Right ventricle myocardium inferior (tissue), 1 donor: ENCODE measurements at places on chromosomes 7 and 10. TPM values are rescaled to one million over a fixed set of nuclear protein-coding genes. Genes with fewer than 3 reads are reported as not detected.

GRCh38 chr7:118836933-118837332, 612.4 kb downstream of the ANKRD7 start:
- no peak for DNase-seq

The UNCX gene
- total RNA-seq = not detected

The INMT gene
- total RNA-seq = 48.1 TPM

DNA sequence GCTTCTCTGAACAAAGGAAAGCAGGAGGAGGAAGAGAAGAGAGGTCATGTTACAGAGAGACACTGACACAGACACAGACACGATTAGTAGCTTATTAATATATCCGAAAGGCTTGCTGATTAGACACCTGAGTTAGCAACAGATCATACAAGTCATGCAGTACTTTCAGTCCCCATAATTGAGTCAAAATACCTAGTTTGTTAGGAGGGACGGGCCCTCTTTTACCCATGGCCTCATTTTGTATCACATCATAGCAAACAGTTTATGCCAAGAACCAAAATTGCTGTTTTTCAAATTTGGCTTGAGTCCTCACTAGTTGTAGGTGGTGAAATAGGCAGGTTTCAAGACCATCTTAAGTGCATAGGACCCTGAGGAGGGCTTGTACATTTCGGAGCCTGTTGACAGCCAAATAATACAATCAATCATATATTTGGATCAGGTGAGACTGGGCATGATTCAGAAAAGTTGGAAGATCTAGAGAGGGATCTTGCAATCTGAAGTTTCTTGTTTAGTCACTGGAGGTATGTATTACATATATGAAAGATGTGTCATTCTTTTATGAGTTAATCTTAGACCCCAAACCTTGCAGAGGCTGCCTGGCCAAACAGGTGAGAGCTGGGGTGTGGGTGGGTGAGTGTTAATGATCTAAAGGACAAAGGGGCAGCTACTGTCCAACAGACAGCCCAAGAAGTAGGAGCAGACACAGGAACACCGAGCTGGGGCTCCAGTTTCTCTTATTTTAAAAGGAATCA, 65.4 kb downstream of the PRPF18 start:
- no peak for DNase-seq

- no peak for DNase-seq
These were observed 55.9 kb downstream of the MINPP1 start for GRCh38 chr10:87560495-87561129.

DNA sequence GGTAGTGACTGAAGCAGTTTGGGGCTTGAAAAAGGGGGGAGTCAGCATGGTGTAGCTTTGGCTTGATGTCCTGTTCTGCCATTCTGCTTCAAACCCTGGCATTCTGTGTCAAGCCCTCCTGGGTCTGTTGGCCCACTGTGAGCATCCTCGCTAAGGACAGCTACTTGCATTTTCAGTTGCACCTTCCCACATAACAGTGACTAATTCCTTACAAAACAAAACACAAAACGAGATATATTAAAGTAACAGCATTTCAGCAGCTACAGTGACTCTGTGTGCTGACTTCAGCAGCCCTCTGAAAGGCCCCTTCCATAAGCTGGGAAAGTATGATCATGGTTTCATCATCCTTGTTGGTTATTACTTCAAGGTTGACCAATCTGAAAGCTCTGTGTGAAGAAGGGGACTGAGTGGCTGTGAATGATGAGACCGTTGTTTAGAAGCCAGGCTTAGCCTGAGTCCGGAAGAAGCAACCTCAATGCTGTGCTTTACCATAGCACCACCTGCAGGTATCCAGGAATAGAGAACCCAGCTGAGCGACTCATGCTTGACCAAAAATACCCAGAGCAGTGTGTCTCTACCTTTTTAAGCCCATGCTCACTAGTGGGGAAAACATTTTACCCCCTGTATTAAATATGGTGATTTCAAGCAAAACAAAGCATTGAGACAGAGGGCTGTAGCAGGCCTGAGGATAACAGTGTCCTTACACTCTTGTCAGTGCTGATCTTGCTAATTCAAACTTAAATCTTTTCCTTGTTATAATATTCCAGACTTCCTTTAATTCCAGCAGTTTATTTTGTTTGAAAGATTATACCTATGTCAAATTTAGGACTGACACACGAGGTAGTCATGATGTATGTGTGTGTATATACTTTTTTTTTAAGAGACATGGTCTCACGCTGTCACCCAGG, 42.6 kb upstream of the CC2D2B start:
- DNase-seq = no peak

The MINDY4 gene
- 3.5 TPM for total RNA-seq

DNA sequence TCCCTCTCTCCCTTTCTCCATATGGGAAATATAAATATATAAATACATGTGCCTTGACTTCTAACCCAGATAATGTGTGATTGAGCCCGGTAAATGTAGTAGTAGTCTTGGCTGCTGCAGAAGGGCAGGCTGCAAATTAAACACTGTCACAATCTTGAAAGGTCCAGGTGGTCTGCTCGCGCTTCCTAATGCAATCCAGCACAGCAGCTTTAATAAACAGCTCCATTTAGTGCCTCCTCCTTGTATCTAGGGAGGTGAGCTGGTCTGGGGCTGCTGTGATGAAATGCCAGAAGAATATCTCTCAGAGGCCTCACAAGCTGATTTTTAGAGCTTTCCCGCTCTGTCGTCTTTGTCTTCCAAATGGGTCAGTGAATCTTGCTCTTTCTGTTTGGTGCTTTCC, 782 bp downstream of the POU6F2 start:
- no peak for DNase-seq

DNA sequence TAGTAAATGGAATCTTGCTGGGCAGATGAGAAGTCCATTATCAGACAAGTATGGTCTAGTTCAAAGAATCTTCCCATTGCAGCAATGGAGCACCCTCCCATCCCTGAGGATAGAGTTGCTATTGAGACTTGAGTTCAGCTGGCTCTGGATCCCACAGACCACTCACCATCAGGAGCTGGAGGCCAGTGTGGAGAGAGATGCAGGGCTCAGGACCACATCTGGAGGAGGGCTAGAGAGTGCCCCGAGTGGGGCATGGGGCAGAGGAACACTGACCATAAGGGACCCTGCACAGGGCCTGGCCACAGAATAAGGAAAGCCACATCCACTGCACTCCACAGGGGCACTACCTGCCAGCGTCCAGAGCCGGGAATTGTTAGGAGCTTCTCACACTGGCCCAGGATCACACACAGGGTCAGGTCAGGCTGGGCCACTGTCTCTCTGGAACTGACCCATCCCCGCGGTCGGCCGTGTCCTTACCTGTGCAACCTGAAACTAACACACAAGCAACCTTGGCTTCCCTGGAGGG, 41.3 kb upstream of the TCERG1L start:
- no peak for DNase-seq

DNA sequence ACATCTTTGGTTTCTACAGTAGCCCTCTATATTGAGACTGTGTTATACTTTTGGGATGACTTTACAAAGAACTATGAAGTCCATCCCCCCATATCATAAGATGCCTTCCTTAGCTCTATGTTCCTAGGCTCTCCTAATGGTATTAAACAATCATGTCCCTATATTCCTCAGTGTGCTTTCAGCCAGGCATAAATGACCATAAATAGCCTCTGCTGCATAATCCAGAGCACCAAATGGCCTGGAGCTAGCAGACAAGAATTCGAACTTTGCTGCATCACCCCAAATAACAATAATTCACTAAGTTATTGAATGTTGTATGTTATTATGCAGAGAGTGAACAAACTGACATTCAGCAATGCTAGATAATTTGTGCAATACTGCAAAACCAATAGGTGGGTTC, 405.2 kb downstream of the DGKB start:
- no peak for DNase-seq

DNA sequence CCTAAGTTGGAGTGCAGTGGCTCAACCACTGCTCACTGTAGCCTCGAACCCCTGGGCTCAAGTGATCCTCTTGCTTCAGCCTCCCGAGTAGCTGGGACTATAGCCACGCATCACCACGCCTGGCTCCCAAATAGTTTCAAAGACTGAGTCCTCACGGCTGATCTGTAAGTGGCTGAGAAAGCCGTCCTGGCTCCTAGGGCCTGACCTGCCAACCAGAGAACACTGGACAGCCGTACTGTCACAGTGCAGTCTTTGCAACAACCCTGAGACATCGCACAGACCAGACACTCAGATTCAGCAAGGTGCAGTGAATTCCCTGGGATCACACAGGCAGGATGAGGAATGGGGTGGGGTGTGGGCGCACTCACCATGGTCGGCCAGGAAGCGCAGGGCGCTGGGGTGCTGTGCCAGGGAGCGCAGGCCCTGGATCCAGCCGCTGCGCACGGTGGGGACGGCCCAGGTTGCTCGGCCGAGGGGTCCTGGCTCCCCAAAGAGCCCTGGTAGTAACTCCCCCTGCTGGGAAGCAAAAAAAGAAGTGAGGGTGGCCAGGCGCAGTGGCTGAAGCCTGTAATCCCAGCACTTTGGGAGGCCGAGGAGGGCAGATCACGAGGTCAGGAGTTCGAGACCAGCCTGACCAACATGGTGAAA, 10.7 kb downstream of the BRAT1 start:
- DNase-seq = peak; percentile 68

- DNase-seq = no peak
These were observed 444.0 kb upstream of the NFE2L3 start for GRCh38 chr7:25707768-25708620.

The GNGT1 gene
- total RNA-seq = not detected

DNA sequence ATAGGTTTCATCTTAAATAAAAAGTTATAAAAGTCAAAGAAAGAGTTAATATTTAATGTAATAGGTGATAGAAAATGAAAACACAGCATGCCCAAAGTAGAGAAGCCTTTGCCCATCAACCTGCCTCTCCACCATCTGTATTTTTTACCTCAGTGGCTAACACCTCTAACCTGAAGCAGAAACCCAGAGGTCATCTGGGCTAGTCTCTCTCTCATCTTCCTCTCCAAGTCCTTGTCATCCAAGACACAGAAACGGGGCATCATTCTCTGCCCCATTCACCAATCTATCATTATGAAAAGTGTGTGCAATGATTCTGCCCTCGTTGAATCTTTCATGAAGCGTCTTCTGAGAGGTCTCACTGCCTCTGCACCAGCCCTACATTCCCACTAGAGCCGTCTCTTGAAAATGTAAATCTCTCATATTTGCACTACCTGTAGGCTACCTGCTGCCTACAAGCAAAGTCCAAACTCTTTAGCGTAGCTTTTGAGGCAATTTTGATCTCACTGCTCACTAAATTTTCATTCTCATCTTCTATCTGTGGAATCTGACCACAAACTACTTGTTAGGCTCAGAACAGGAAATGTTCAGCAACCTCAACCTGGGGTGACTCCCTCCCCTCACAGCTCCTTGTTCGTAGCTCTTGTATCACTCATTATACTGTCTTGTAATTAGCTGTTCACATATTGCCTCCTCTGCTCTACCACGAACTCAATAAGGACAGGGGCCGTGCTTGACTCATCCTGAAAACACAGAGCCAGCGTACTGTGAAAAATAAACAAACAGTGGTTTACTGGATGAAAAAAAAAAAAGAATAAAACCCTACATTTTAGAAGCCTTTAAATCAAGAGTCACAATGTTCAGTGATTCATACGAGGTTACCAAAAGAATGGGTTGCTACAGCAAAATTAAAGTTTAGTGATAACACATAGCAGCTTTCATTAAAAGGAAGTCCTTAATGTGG, 83.1 kb downstream of the CTNNA3 start:
- DNase-seq = no peak

The TMEM139 gene
- total RNA-seq = 14.8 TPM

The NRP1 gene
- 175 TPM for total RNA-seq

DNA sequence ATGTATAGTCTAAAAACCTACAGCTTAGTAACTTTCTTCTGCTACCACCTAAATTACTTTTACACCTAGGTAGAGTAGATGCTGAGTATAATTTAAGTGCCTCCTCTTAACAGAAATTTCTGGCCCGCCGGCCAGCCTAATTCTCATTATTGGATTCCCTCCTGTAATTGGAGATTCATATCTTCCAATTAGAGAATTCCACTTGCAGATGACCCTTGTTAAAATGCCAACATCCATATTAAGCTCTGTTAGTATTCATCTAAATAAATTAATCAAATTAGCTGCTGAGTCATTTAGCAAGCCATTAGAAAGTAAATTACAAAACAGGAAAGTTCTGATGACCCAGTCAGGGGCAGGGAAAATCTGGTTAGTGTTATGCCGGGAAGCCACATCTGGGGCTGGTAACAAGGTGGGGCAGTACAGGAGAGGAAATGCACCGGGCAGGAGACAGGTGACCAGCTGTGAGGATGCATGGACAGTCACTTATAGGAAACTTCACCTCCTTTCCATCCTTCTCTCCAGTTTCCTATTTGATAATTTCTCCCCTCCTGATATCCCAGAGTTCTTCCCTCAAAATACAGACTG, 82.8 kb downstream of the ORC5 start:
- DNase-seq = no peak

- DNase-seq = no peak
These were observed 1190.8 kb upstream of the AUTS2 start for GRCh38 chr7:68407460-68407859.

The SEMA4G gene
- 1.5 TPM for total RNA-seq

The ADAM22 gene
- 1.2 TPM for total RNA-seq

The ING3 gene
- 14.1 TPM for total RNA-seq

DNA sequence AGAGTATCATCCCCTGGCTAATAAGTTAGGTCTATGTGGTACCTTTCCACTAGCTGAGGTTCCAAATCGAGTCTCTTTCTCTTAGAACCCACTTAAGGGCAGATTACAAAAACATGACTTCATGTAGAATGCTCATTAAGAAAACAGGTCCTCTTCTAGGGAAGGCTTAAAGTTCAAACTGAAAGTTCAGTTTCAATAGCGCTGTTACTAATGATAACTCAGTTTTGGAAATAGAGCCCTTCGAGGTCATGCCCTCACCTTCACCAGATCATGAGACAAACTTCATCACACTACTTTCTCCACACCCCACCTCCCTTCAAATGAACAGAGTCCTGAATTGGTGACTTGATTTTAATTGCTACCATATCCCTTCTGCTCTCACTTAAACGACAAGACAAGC, 26.2 kb downstream of the HGF start:
- DNase-seq = no peak

GRCh38 chr10:45461034-45461433, 87.0 kb downstream of the ALOX5 start:
- DNase-seq = no peak

The PIK3CG gene
- 2.5 TPM for total RNA-seq

GRCh38 chr7:84200859-84201258, 6.3 kb upstream of the SEMA3A start:
- DNase-seq = no peak

The GBF1 gene
- total RNA-seq = 44.0 TPM

- DNase-seq = no peak
These were observed 110.2 kb downstream of the FZD1 start for GRCh38 chr7:91374321-91374989.

DNA sequence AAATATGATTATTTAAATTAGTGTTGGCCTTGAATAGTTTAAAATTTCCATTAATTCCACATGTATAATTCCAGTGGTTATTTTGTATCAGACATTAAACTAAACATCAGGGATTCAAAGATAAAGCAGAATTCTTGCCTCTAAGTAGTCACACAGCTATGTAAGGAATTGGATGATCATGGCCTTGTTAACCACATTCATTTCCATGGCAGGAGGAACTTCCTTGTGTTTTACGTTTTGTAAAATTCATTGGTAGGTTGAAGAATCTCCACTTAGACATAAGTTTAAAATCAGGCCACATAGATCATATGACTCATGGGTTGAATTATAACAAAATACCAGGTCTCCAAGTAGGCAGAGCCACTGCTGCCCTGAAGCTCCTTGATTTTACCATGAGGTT, 289.7 kb downstream of the PLXDC2 start:
- no peak for DNase-seq

- DNase-seq = no peak
These were observed 272.3 kb downstream of the CNTNAP2 start for GRCh38 chr7:146388928-146389327.
